ENCODE measurements at places on chromosomes 3 and 15. TPM values are rescaled to one million over a fixed set of nuclear protein-coding genes. Genes with fewer than 3 reads are reported as not detected.

DNA sequence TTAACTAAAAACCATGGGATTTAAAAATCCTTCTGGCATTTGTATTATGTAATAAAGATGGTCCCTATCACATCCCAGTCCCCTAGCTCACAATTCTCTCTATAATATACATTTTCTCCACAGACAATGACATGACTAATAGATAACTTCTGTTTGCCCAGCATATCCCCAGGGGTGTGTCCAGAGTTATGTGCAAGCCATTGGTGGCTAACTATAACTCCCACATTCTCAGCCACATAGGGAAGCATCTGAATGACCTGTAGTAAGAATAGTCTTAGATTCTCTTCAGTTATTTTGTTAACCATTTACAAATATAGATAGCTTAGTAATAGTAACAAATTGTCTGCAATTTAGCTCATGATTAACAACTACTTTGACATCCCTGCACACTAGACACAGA is 52.2 kb upstream of the RBSN start:
- no peak overlapping the region for H3K4me3 ChIP-seq
- no peak overlapping the region for H3K27ac ChIP-seq
- no peaks in the 10 kb centered on the region for H3K36me3 ChIP-seq
- H3K4me1 ChIP-seq, result no peaks in the 10 kb centered on the region

DNA sequence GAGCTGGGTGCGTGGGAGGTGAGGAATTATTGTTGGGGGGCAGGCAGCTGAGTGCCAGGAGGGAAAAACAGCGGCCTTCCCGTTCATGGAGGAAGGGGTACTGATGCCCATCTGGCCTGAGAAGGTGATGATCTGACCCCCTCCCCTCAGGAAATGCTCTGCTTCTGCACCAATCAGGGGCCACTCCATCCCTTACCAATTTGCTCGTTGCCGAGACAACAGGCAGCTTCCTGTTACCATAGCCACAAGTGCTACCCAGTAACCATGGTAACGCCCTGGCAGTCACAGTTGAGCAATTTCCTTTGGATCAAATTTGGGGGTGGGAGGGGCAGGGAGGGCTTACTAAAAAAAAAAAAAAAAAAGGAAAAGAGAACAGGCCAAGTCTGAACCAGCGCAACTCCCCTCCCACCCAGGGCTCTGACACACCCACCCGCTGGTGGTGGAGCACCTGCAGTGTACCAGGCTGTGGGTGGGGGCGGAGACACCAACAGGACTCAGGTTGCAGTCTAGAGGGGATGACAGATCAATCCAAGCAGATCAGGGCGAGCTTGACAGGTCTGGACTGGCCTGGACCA is 13.7 kb downstream of the CELF6 start:
- no peaks in the 10 kb centered on the region for H3K27me3 ChIP-seq
- DNase-seq, result no peak
- H3K27ac ChIP-seq, result no peak overlapping the region
- H3K4me3 ChIP-seq, result no peak overlapping the region

DNA sequence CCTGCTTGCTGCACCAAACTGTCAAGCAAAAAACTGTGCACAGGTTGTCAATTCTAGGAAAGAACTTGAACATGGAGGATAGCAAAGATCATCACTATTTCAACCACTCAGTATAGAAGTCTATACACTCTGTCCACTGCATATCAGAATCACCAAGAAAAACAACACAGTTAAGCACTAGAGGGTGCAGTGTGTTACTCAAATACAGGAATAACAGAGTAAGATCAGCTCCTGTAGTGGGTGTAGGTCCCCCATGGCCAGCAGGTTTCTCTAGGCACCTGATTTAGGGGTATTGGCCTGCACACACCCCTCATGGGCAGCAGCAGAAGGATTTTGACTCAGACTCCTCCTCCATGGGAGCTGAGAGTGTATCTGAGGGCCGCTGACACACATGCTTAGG is 464.1 kb downstream of the EPHA6 start:
- H3K4me3 ChIP-seq, result no peak overlapping the region
- no peaks in the 10 kb centered on the region for H3K4me1 ChIP-seq
- no peak overlapping the region for H3K27ac ChIP-seq
- H3K36me3 ChIP-seq, result no peaks in the 10 kb centered on the region
- no peak for DNase-seq
- H3K27me3 ChIP-seq, result no peaks in the 10 kb centered on the region

DNA sequence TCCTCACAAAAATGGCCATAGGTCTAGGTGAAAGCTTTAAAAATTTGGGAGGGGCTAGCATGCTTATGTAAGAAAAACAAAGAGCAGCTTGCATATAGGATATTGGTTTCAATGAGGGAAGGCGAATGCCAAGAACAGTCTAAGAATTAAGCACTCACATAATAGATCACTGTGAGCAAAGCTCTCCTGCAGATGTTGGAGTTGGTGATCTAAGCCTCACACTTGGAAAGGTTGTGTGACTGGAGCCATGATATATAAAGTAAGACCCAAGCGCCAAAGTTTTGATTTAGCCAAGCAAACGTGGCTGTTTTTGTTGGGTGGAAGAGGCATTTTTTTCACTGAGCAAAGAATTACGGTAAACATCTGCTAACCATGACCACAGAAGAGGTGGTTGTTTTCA is 237.5 kb downstream of the FOXP1 start:
- no peak overlapping the region for H3K4me3 ChIP-seq
- H3K36me3 ChIP-seq, result no peaks in the 10 kb centered on the region
- peaks cover 5% of the 10 kb centered on the region for H3K4me1 ChIP-seq
- no peaks in the 10 kb centered on the region for H3K27me3 ChIP-seq

DNA sequence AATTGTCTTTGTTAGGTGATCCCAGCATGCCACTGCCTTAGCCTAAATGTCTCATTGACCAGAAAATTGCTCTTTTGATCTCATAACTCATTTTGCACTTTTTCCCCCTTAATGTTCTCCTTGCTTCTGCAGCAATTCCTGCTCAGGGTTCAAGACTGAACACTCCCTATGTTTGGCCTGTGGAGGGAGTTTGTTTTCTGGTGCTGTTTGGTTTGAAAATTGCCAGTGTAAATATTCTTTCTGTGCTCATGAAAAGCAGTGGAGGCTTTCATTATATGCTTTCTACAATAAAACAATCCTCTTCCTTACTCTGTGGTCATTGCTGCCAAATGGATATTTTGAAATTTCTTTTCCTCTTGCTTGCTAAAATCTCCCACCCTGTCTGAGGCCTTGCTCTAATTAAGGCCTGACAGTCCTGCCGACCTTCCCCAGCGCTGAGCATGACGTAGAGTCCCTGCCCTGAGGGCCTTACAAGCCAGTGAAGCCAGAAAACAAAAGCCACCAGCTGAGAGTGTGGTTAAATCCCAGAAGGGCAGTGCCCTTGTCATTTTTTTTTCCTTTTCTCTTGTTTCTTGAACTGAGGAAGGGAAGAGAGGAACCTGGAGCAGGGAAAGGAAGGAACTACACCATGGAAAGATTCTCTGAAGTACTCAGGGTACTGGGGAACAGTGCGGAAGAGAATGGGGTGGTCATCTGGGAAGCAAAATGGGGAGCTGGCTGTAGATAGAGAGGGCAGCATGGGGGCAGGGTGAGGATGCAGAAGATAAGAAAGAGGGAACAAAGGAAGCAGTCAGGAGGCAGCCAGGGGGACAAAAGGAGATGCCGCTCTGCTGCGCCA is 24.8 kb downstream of the ZBTB38 start:
- DNase-seq, result no peak
- H3K4me1 ChIP-seq, result peaks cover 11% of the 10 kb centered on the region
- H3K27me3 ChIP-seq, result no peaks in the 10 kb centered on the region
- no peak overlapping the region for H3K27ac ChIP-seq

- no peak for DNase-seq
- H3K4me3 ChIP-seq, result no peak overlapping the region
- H3K27ac ChIP-seq, result peak overlapping the region; percentile 30
- H3K4me1 ChIP-seq, result peaks cover 50% of the 10 kb centered on the region
- H3K27me3 ChIP-seq, result no peaks in the 10 kb centered on the region
These were observed 32.0 kb downstream of the RFTN1 start for GRCh38 chr3:16481546-16481897.

DNA sequence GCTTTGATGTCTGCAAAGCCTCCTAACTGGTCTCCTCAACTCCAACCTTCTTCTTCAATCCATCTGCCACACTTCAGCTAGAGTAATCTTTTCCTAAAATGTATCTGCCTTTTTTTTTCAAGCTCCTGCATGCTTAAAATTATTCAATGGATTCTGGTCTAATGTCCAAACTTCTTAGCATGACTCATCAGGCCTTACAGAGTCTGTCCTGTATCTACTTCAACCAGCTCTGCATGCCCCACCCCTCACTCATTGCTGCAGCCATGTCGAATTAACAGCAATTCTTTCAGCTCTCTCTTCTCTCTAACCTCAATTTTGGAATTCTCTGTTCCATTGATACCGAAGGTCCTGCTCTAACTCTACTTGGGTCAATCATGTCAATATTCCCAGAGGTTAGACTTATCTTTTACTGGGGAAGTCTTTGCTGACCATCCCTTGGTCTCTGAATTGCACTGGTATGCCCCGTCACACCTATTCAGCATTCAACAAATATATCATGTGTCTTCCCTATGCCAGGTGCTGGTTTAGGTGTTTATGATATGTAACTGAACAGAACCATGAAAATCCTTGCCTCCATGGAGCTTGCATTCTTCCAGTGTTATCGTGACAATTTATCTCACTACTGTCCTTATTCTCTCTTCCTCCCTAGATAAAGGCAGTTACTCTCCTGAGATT is 88.5 kb upstream of the NANOGP8 start:
- no peak for DNase-seq
- no peak overlapping the region for H3K4me3 ChIP-seq
- no peaks in the 10 kb centered on the region for H3K36me3 ChIP-seq
- peaks cover 16% of the 10 kb centered on the region for H3K4me1 ChIP-seq
- no peaks in the 10 kb centered on the region for H3K27me3 ChIP-seq

DNA sequence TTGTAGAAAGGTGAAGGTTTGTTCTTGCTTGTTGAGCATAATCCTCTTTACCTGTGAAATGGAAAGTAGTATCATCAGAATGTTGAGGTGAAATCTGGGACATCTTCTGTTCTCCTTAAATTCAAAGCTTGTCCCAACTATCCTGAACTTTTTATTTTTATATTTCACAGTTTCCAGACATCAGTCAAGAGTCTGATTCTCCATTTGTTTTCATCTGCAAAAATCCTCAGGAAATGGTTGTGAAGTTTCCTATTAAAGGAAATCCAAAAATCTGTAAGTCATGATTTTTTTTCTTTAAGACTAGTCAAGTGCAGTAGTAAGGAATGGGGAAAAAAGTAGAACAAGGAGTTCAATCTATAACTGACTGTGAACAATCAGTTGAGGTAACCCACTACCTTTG is 15.5 kb upstream of the ZNF609 start:
- peaks cover 22% of the 10 kb centered on the region for H3K4me1 ChIP-seq
- no peak overlapping the region for H3K4me3 ChIP-seq
- H3K27me3 ChIP-seq, result no peaks in the 10 kb centered on the region
- peak overlapping the region; percentile 54 for H3K27ac ChIP-seq
- no peak for DNase-seq

GRCh38 chr3:128875556-128876120 is 3.8 kb upstream of the ACAD9 start:
- DNase-seq, result no peak
- no peak overlapping the region for H3K4me3 ChIP-seq
- no peaks in the 10 kb centered on the region for H3K27me3 ChIP-seq
- no peaks in the 10 kb centered on the region for H3K36me3 ChIP-seq
- peaks cover 21% of the 10 kb centered on the region for H3K4me1 ChIP-seq

The KNL1 gene
- not detected for total RNA-seq

DNA sequence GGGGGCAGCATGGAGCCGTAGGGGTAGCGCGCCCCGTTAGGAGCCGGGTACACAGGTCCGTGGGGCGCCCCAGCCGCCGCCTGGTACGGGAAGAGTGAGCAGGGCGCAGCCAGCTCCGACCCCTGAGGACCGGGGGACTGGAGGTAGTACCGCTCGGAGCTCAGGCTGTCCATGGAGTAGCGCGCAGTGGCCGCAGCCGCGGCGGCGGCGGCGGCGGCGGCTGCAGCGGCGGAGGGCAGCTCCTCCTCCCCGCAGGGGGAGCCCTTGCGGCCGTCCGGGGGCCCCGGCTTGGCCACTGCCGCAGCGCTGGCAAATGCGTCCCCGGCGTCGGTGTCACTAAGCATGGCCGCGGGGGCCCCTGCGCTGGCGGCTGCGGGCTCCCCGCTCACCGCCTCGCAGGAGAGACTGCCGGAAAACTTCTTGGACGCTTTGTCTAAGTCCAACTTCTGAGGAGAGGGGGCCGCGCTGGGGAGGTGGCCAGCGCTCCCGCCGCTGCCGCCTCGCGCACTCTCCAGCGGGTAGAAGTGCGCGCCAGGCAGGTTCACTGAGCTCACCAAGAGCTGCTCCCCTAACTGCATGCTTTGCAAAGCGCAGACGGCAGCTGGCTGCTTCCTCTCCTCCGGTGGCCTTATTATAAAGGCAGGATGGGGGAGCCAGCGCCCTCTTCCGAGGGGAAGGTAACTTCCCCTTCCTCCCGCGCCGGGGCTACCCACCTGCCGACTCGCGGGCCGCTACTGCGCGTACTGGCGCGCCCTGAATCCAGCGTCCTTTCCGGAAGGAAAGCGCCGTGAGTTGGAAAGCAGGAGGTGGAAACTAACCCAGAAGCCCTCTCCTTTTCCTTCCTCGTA is at the start of gene EOMES:
TSS of gene EOMES (minus strand) at position 607 of the 848 bp plus-strand sequence. CDS start at position 578, 29 bp downstream.
- no peaks in the 10 kb centered on the region for H3K36me3 ChIP-seq
- no peak within 1 kb of the TSS for H3K27ac ChIP-seq
- DNase-seq, result no peak
- peaks cover 31% of the 10 kb centered on the region for H3K4me1 ChIP-seq
- H3K4me3 ChIP-seq, result peak within 1 kb of the TSS; percentile 51

GRCh38 chr3:44050867-44051266 is 190.8 kb upstream of the TOPAZ1 start:
- no peaks in the 10 kb centered on the region for H3K36me3 ChIP-seq
- H3K4me1 ChIP-seq, result no peaks in the 10 kb centered on the region
- H3K27ac ChIP-seq, result no peak overlapping the region
- no peaks in the 10 kb centered on the region for H3K27me3 ChIP-seq

DNA sequence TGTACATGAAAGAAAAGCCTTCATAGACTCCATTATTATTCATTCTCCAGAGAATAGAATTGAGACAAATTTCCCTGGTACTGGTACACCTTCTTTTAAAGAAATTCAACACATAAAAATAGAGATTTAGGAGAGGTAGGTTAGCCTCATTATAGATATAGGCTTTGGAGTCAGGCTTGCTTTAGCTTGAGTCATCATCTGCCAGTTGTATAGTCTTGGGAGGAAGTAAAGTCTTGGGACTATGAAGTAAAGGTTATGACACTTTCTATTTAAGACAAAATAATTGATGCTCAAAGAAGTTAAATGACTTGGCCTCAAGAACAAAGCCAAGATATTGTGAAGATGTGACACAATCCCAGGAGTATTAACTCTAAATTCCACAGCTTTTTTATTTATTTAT is 4.3 kb downstream of the HRG start:
- DNase-seq, result no peak
- H3K4me3 ChIP-seq, result no peak overlapping the region
- no peaks in the 10 kb centered on the region for H3K4me1 ChIP-seq
- H3K36me3 ChIP-seq, result no peaks in the 10 kb centered on the region
- no peaks in the 10 kb centered on the region for H3K27me3 ChIP-seq

- no peak overlapping the region for H3K4me3 ChIP-seq
- no peaks in the 10 kb centered on the region for H3K27me3 ChIP-seq
- no peaks in the 10 kb centered on the region for H3K36me3 ChIP-seq
- H3K4me1 ChIP-seq, result no peaks in the 10 kb centered on the region
- H3K27ac ChIP-seq, result no peak overlapping the region
These were observed 323.7 kb upstream of the AGTR1 start for GRCh38 chr3:148373961-148374360.

The ARGFX gene
- total RNA-seq, result not detected

The FGF7 gene
- total RNA-seq, result 60.2 TPM
